Stimulated activated CD4-positive, alpha-beta T cell treated with anti-CD3 and anti-CD28 coated beads, Interleukin-2, amount 100 ng/mL, for 48 hours (primary cell): ENCODE measurements at places on chromosomes 11 and 22.

- no peak for DNase-seq
These were observed 29.2 kb downstream of the PDGFB start for GRCh38 chr22:39215426-39216142.

- no peak for DNase-seq
These were observed 24.1 kb upstream of the WNT7B start for GRCh38 chr22:46001046-46001425.

GRCh38 chr11:95104121-95104830, 14.6 kb downstream of the ENDOD1 start:
- no peak for DNase-seq

DNA sequence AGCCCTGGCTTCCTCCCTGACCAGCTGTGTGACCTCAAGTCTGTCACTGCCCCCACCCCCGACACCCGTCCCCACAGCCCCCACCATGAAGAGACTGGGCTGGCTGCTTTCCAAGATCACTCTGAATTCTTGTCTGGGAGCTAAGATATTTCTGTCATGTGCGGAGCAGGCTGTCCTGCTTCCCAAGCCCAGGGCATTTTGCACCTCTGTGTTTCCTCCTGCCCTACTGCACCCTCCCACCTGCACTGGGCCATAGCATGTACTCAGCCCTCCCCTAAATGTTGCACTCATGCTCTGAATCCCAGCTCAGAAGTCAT, 30.3 kb upstream of the MYEOV start:
- no peak for DNase-seq
